Mesothelial cell of epicardium (in vitro differentiated cells): ENCODE measurements at places on chromosomes 4 and X. TPM values are rescaled to one million over a fixed set of nuclear protein-coding genes. Genes with fewer than 3 reads are reported as not detected.

GRCh38 chr4:142567620-142568451 is 278.3 kb downstream of the INPP4B start:
- DNase-seq, result no peak

DNA sequence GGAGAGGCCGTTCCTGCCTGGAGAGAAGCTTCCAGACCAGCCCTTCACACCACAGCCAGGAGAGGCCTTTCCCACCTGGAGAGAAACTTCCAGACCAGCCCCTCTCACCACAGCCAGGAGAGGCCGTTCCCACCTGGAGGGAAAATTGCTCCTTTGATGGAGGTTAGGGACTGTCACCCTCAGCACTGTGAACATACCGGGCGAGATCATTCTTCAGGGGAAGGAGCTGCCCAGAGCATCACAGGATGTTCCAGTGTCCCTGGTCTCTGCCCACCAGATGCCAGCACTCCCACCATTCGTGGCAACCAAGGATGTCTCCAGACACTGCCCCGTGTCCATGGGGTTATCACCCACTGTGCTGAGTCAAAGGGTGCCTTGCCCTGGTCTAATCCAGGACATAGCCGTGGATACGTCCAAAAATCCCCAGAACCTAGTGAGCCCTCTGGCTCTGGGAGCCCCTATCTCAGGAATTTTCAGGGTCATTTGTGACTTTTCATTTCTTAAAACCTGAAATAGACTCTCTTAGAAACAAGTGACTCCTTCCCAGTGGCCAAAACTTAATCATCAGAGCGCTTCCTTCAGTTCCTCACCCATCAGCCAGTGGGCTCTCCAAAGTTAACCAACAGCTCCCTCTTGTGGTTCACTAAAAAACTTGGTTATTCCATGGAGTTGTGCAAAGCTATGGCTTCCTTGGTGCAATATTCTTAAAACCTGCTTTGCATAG is 80.2 kb downstream of the CRMP1 start:
- DNase-seq, result no peak

GRCh38 chr4:15670576-15670975 is 11.1 kb upstream of the FAM200B start:
- DNase-seq, result no peak

- no peak for DNase-seq
Observed at GRCh38 chrX:78075787-78076389, 28.2 kb upstream of the PGK1 start.

- DNase-seq, result no peak
Observed at GRCh38 chrX:10741003-10741402, 120.6 kb upstream of the MID1 start.

GRCh38 chrX:120294651-120295050 is 16.6 kb downstream of the TMEM255A start:
- DNase-seq, result no peak

DNA sequence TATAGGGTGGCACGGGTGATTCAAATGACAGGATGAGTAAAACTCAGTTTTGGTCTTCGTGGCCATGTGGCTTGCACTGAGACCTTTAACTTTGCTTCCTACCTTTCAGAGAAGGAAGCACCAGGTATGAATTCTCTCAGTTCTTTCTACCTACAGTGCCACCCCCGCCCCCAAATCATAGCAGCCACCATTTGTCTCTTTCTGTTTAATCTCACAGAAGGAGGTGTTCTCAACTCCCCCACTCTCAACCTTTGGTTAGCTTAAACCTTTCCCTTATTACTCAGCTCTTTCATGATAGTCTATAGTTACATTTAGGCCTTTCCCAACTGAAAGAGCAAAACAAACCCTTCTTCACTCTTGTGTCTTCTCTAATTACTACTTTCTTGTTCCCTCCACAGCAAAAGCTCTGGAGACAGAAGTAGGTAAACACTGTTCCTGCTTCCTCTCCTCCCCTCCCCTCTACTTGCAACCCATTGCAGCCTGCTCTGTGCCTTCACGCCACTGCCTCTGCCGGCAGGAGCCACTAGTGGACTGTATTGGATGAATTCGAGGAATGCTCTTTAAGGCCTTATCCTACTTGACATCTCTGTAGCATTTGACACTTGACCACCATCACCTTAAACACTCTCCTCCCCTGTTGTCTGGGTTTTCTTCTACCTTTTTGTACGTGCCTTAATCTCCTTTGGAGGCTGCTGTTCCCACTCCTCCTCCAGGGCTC is 123.7 kb downstream of the AFF1 start:
- DNase-seq, result no peak

- no peak for DNase-seq
Observed at GRCh38 chr4:82528074-82528473, 33.7 kb downstream of the TMEM150C start.

- no peak for DNase-seq
Observed at GRCh38 chr4:117134386-117134785, 49.0 kb upstream of the TRAM1L1 start.

DNA sequence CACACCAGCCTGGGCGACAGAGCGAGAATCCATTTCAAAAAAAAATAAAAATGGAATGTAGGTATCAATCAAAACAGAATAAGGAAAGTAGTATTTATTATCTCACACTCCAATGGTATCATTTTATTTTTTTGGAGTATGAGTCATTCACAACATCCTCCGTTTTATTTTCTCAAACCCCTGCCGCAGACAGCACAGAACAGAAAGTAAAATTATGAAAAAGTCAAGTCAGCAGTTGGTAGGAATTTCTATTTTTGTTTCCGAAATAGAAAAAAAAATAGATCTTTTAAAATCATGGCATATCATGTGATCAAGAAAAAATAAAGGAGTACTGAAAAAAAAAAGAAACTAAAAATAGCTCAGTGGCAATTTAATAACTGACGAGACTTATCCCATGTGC is 490.7 kb upstream of the TENM3 start:
- DNase-seq, result no peak

GRCh38 chr4:108556166-108556565 is 64.2 kb upstream of the RPL34 start:
- no peak for DNase-seq

- DNase-seq, result no peak
Observed at GRCh38 chr4:79297479-79297878, 28.4 kb downstream of the NAA11 start.

- DNase-seq, result no peak
Observed at GRCh38 chr4:183356173-183356830, 34.1 kb upstream of the CLDN24 start.

The USP17L18 gene
- not detected in 3 replicates for total RNA-seq

The DDX53 gene
- not detected in 3 replicates for total RNA-seq

The DUSP9 gene
- total RNA-seq, result 3.5 to 4.2 TPM (median 3.7 TPM) in 3 replicates

The NR3C2 gene
- total RNA-seq, result 4.0 to 5.3 TPM (median 5.2 TPM) in 3 replicates

The TMSB15B gene
- total RNA-seq, result 20.5 to 25.7 TPM (median 20.9 TPM) in 3 replicates

The GPR34 gene
- total RNA-seq, result not detected in 3 replicates

The AFP gene
- total RNA-seq, result 0.25 to 4.3 TPM (median 0.31 TPM) in 3 replicates
